ENCODE measurements at places on chromosomes 13 and 19.

GRCh38 chr13:20411638-20412342 is 113.9 kb downstream of the CRYL1 start:
- no peak for DNase-seq

DNA sequence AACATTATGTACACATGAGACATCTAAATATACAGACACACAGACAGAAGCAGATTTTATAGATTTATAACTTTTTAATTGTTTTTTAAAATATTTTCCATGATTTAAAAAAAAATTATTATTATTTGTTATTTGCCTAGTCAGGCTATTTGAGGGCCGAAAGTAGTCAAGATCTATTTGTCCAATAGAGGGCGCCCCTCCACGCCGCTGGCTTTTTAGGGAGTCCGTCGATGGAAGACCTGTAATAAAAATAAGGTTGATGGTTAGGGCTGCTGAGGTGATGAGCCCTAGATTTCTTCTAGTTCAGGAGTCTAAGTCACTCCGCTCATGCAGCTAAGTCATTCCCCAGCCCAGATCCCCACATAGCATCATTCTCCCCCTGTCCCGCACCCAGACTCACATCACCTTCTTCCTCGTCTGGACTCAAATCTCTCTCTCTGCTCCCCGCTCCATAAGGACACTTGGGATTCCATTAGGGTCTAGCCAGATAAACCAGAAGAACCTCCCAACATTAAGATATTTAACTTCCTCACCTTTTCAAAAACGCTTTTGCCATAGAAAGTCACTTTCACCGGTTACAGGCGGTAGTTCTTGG is 33.9 kb upstream of the CEACAM21 start:
- peak; percentile 69 for DNase-seq

- no peak for DNase-seq
Observed at GRCh38 chr13:109817591-109818535, 31.5 kb upstream of the IRS2 start.

GRCh38 chr13:74571811-74572210 is 437.6 kb upstream of the KLF12 start:
- no peak for DNase-seq

DNA sequence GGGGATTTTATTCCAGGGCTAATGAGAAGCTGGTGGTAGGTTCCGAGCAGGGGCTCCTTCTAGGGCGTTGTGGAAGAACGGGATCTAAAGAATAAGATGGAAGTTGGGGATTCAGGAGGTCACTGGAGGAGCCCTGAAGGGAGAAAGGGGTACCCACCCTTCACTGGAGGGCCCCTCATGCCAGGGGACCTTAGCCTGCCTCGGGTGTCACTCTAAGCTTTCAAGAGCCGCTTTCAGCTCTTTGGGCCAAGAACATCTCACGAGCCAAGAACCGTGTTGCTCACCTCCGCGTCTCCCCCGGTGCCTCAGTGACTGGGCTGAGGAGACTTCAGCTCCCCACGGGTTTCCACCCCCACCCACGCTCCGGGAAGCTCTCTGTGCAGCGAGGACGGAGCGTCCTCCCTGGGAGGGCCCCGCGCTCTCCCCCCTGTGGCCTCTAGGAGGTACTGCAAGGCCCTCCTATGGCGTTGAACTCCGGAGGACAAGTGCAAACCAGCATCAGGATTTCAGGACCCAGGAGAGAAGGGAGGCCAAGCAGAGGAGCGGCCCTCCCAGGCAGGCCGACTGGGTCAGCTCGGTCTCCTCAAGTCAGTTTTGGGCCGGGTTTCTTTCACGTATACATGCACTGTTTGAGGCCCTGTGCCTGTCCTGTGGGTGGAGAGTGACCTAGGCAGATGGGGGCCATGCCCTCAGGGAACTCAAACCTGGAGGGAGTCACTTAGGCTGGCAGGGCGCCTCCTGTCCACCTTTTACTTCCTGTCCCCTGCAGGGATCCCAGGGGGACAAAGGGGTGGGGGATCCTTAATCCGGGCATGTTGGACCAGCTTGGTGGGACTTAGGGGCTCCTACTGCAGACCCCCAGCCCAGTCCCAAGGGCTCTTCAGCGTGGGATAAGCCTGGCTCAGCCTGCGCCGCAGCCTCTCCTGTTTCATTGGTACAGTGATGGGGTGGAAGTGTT is 5.1 kb upstream of the KRTDAP start:
- DNase-seq, result peak; percentile 73

DNA sequence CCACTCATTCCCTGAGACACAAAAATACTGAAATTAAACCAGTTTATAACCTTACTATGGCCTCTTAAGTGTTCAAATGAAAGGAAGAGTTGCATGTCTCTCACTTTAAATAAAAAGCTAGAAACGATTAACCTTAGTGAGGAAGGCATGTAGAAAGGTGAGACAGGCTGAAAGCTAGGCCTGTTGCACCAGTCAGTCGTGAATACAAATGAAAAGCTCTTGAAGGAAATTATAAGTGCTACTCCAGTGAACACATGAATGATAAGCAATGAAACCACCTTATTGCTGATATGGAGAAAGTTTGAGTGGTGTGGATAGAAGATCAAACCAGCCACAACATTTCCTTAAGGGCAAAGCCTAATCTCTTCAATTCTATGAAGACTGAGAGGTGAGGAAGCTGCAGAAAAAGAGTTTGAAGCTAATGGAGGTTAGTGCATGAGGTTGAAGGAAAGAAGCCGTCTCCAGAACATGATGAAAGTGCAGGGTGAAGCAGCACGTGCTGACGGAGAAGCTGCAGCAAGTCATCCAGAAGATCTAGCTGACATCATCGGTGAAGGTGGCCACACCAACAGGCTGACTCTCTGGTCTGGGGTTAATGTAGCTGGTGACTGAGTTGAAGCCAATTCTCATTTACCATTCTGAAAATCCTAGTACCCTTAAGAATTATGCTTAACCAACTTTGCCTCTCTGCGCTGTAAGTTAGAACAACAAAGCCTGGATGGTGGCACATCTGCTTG is 94.5 kb upstream of the TEX29 start:
- no peak for DNase-seq

DNA sequence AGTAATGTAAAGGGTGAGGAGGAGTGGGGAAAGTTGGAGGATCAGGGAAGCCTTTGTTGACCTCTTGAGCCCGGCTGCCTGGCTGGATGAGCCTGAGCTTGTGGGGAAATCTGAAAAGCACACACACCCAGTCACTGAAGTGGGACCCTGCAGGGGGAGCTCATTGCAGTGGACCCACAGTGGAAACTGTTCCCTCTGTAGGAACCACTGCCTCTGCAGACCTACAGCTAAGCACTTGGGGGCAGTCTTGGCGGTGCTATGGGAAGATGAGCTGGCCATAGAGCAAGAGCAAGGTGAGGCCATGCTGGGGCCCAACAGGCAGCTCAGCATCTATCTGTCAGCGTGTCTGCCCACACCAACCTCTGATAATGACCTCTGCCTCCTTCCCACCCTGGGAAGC is 294.8 kb downstream of the TSHZ3 start:
- no peak for DNase-seq

- no peak for DNase-seq
Observed at GRCh38 chr13:41955605-41956004, 5.3 kb downstream of the VWA8 start.

DNA sequence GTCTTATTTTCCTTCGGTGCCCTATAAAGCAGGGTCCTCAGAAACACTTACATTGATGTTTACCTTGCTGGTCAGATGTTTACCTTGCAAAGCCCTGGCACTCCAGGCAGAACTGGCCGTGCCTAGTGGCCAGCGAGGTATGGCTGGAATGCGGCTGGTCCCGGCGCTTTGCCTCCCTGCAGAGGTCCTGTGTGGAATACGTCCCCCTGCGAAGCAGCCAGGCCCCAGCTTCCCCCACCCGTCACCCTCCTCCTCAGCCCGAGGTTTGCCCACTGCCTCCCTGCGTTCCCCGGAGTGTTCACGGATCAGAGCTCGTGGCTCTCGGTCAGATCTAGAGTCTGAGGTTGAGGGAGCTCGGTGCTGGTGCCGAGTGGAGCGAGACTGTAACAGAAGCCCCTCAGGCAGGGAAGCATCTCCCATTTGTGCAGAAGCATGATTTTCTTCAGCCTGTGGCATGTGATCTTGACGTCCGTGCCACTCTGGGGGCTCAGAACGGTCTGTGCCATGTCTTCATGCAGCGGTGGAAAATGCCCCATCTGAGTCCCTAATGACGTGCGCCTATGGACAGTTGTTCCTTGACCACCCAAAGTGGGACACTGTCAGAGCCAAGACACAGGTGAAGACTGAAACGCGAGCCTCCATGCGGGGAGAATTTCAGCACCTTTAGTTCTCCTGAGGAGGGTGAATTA is 54.8 kb upstream of the SOX1 start:
- no peak for DNase-seq

GRCh38 chr13:111267784-111268183 is 52.7 kb upstream of the TEX29 start:
- DNase-seq, result no peak

GRCh38 chr13:40479196-40479845 is 187.1 kb downstream of the FOXO1 start:
- no peak for DNase-seq

GRCh38 chr19:8821748-8822241 is 10.3 kb downstream of the ZNF558 start:
- no peak for DNase-seq

DNA sequence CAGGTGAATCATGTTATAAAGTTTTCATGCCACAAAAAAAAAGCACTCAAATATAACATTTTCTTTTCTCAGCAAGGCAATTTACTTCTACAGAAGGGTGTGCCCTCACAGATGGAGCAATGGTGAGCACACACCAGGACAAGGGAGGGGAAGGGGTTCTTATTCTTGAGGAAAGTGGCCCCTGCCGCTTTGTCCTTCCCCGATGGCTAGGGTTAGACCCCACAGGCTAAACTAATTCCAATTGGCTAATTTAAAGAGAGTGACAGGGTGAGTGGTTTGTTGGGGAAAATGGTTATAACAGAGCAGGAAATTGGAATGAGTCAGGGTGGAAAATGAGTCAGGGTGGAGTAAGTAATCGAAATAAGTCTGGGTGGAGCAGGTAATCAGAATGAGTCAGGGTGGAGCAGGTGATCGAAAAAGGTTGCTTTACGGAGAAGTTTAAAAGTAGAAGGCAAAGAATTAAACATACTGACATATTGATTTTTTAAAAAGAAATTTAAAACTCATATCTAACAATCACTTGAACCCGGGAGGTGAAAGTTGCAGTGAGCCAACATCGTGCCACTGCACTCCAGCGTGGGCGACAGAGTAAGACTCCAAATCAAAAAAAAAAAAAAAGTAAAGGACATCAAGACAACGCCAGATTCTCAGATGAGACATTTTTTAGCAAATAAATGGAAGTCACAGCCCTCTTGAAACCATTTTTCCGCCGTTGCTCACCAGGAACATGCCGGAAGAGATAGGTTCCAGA is 813 bp downstream of the ZNF562 start:
- DNase-seq, result no peak

- no peak for DNase-seq
Observed at GRCh38 chr13:38670627-38671026, 16.2 kb upstream of the FREM2 start.

DNA sequence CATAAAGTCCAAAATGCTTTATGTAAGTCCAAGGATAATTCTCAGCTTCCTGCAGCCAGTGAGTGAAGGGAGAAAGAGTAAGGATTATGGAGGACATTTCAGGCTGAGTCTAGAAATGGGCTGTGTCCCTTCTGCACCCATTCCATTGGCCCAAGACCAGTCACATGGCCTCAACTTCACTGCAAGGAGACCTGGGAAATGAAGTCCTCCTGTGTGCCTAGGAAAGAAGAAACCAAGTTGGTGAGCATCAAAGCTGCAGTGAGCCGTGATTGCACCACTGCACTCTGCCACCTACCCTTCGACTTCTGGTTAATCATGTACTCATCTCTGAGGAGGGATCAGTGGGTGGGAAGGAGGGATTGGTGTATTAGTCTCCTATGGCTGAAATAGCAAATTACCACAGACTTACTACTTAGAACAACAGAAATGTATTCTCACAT is 3.6 kb upstream of the CD37 start:
- peak; percentile 45 for DNase-seq

DNA sequence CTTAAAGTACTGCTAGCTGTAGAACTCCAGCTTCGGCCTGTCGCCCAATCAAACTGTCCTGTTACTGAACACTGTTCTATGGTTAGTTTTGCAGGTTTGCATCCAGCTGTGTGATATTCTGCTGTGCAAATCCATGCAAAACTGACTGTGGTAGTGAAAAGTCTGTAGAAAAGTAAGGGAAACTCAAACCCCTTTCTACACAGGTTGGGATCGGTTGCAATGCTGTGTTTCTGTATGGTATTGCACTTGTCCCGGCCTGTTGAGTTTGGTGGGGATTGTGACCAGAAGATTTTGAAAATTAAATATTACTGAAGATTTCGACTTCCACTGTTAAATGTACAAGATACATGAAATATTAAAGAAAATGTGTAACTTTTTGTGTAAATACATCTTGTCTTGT is 3.6 kb downstream of the MIR17HG start:
- DNase-seq, result no peak

- DNase-seq, result no peak
Observed at GRCh38 chr13:40958655-40959054, 60.5 kb downstream of the ELF1 start.

GRCh38 chr13:31835932-31836331 is 96.6 kb downstream of the RXFP2 start:
- no peak for DNase-seq

DNA sequence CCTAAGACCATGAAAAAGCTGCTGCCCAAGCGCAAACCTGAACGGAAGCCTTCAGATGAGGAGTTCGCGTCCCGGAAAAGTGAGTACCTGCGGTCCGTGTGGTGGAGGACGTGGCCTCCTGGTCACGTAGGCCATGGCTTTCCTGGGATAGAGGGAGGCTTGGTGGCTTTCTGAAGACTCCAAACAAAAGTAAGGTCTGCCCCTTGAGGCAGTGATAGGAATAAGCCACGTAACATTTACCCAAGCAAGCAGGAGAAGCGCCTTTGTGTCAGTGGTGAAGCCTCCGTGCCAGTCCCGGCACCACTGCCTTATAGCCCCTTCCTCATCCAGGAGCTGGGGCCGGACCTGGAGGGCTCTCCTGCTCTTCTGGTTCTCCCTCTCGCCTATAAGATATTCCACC is 34.3 kb upstream of the TEX29 start:
- no peak for DNase-seq

DNA sequence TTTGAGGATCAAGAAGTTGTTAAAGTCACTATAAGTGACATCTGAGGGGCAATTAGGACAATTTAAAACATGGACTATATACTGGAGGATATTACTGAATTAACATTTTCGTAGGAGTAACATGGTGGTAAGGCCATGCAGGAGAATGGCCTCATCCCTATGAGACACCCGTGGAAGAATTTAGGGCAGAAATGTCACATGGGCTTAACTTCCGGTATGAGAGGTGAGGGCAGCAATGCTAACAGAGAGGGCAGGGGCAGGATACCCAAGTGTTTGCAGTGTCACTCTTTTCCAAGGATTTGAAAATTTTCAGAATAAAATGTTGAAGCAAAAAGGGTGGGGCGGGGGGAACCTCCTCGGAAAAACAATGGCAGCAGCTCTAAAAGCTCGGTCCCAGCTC is 23.6 kb downstream of the RANBP3 start:
- no peak for DNase-seq

DNA sequence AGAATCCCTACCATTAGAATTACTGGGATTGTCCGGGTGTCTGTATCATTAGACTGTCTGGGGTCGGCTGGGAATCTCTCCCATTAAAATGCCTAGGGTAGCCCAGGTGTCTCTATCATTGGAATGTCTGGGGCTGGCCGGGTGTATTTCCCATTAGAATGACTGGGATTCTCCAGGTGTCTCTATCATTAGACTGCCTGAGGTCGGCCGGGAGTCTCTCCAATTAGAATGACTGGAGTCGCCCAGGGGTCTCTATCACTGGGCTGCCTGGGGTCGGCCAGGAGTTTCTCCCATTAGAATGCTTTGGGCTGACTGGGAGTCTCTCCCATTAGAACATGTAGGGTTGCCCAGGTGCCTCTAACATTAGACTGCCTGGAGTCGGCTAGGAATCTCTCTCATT is 1560.7 kb downstream of the UQCRFS1 start:
- DNase-seq, result no peak

Data from sciatic nerve (tissue), 2 donors.